ENCODE measurements at places on chromosomes 5 and 9.

GRCh38 chr5:111774525-111774924, 17.5 kb upstream of the NREP start:
- DNase-seq = no peak

GRCh38 chr9:133470988-133471387, 7.9 kb downstream of the SLC2A6 start:
- DNase-seq = no peak

DNA sequence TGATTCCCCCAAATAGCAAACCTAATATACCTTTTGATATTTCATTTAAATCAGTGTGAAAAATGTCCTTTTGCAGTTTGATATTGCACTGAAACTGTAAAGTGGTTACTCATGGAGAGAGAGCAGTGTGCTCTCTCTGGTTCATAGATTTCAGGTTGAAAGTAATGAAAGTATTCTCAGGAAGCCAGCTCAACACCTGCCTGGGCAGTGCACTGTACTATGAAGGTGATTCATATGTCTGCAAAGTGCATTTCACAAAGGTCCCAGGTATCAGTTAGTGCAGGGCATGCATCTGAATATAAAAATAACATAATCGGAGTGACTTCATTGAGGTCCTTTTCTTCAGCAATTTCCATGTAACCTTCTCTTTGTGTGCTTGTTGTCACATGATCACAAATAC, 274.3 kb downstream of the CDH18 start:
- no peak for DNase-seq

DNA sequence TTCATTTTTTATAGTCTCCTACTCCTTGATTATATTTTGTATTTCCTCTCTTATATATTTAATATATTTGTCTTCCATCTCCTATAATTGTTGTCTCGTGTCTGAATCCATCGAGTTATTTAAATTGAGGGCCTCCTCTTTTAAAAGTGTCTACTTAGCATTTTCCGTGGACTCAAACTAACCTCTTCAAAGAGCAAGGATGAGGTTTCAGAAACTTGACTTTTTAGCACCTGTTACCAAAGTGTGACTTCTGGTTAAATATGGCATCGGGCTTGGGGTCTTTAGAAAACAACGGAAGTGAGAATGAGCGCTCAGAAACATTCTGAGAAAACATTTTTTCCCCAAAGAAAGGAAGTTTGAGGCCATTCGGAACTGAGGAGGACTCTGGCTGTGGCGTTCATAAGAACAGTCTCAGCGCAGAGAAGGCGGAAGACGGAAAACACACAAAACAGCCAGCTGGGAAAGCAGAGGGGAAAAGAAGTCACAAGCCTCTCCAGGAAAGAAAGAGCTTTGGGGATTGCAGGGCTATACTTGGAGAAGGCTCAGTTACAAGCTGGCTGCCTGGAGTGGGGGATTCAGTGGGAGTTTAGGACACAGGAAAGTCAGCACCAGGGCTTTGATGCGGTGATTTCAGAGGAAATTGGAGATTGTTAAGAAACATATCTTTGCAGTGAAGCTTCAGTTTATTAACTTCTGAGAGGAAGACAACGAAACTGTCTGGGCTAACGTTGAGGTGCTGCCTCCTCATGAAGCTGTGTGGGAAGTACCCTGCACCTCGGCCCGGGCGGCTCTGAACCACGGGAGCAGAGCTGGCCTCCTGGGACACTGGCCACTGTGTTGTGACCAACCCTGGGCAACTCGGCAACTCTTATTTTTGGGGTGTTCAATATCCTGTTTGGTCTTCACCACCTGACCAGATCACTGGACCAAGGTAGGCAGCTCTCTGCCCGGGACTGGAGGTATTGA, 25.1 kb upstream of the IRX2 start:
- no peak for DNase-seq

DNA sequence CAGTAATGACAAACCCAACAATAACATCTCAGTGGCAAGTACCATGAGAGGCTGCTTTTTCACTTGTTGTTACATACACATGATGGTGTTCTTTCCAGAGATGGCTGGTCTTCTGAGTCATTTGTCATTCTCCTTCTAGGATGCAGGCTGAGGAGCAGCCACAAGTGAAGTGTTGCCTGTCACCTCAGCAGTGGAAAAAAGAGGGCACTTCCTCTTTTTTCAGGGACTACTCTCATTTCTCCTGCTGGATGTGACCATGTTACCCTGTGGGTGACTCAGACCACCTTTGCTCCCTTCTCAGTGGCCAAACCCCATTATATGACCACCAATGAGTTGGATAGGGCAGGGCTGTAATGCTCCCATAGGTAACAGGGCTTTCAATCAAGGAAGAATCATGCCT, 587.0 kb upstream of the ADAMTS16 start:
- no peak for DNase-seq

DNA sequence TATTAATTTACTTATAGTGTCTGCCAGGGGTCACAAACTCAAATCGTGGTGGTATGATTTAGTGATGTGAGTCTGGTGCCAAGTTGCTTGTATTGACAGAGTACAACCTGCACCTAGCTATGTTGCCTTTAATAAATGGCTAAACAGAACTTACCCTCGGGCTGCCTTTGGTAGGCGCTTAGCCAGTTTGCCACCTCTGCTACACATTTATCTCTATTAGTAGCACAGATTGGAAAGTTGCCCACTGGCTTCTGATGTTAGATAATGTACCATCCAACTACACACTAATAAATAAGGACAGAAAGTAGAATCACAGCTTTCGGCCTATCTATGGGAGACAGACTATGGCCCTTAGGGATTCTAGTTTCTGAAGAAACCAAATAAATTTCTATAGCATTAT, 368.4 kb downstream of the MAN2A1 start:
- DNase-seq = no peak

DNA sequence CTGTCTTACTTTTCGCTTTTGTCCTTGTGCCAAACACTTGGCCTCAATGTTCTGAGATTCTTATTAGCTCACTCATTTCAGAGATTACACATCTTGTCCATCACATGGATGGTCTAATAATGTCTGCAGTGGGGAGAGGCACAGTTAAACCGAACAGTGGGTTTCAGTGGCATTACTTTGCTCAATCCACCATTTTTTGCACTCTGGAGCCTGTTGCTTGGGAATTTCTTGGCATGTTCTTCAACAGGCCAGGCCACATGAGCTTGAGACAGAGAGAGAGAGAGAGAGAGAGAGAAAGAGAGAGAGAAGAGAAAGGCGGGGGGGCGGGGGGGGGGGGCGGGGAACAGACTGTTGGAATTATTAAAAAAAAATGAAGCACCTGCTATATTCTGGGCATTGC, 1327.8 kb upstream of the WWC1 start:
- DNase-seq = no peak

DNA sequence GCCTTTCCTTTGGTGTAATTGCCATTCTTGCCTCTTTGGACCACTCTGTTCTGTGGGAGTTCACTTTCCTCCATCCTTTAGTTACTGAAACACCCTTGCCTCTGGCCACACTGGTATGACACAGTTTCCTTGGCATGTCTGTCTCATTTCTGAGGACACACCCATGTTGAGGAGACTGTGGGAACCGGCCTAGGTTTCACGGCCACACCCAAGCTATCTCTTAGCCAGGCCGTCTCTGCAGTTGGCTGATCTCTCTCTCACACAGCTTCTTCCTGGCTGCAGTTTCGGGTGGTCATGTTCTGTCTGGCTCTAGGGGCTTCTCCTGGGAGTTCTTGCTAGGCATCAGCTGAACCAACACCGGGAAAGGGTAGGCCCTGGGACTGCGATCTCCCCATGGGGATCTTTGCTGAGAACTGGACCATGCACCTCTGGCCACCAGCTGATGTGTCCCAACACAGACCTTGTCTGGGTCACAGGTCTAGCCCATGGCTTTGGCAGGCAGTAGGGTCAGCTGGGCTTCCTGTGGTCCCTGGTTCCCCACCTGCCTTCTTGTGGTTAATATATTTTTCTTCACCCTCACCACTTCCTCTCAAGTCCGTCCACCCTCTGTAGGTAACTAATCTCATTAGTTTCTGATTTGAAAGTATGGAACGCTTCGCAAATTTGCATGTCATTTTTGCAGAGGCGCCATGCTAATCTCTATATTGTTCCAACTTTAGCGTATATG, 24.9 kb downstream of the ARHGEF37 start:
- DNase-seq = no peak

DNA sequence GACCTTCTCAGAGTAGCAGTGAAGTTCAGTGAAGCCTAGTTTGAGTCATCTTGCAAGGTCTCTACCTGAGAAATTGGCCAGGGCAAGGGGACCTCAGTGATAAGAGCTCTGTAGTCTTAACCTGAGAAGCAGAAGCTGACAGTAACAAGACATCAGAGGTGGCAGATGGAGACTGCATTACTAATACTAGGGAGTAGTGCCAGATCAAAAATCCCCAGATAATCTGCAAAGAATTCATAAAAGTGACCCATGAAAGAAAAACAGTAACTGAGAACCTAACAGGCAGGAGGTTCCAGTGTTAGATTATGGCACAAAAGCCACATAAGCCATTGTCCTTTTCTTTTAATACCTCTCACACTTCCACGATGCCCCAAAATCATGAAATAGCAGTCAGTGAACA, 175.5 kb downstream of the MUSK start:
- no peak for DNase-seq

DNA sequence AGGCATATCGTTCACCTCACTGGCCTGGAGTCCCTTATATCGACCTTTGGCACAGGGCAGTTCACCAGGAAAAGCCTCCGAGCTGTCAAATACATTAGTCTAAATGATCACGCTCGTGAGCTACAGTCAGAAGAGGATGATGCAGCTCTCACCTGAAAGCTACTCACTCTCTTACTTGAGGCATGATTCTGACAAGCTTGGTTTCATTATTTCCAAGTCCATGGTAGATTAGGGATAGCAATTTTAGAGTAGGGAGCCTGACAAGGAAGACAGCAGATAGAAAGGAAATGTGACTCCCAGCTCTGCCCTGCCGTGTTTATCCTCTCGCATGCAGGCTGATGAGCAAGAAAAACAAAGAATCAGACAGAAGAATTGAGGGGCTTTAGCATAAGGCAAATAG, 98.0 kb upstream of the MAP1B start:
- no peak for DNase-seq

DNA sequence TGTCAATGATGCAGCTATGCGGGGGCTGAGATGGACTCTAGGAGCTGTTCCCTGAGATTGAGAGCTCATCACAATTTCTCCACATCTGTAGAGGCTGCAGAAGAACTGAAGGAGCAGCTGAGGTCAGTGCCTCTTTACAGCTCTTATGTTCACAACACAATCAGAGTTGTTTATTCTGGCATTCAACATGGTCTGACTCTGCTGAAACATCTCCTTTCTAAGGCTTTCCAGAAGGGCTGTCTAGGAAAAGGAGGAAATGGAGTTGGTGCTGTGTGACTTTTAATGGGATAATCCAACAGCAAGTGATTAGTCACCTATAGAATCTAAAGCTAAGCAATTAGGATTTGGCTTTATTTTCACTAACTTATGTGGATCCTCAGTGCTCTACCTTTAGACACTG, 6.0 kb downstream of the POU5F2 start:
- DNase-seq = no peak

DNA sequence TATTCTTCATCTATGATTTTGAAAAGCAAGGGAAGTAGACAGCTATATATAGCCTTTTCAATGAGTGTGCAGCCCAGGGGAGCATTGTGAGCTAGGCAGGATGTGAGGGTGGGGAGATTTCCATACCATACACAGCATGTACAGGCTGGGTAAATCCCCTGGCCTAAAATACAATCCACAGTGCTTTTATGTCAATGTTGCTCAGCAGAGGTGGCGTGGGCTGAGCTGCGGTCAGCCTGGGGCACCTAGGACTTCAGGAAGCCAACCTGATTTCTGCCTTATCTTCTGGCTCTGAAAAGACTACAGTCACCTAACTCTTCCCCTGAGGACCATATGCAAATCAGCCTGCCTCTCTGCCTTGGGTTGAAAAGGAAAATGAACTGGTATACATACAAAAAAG, 6.3 kb upstream of the GARIN3 start:
- DNase-seq = no peak

- DNase-seq = no peak
Observed at GRCh38 chr9:5492965-5493678, 17.2 kb upstream of the PDCD1LG2 start.

- DNase-seq = no peak
Observed at GRCh38 chr5:96780626-96781025, 27.1 kb downstream of the ERAP1 start.

- no peak for DNase-seq
Observed at GRCh38 chr5:174559141-174559540, 165.2 kb upstream of the MSX2 start.

- no peak for DNase-seq
Observed at GRCh38 chr5:132526974-132527564, 16.3 kb downstream of the IL5 start.

GRCh38 chr5:31106278-31106677, 87.2 kb upstream of the CDH6 start:
- peak; percentile 63 for DNase-seq

DNA sequence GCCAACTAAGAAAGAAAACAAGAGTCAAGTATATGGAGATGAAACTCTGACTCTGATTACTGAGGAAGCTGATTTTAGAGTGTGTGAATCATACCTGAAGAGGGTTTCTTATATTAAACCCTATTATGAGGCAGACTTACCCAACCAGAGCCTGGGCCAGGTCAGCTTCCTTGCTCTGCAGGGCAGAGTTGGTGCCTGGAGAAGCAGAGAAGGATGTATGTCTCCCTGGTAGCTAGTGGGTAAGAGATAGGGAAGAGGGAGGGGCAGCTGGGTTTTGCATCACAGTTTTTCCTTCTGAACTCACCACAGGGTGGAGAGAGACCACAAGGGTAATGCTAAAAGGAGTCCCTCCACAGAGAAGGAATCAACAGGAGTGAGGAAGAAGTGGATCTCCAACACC, 104.1 kb downstream of the CMYA5 start:
- no peak for DNase-seq

DNA sequence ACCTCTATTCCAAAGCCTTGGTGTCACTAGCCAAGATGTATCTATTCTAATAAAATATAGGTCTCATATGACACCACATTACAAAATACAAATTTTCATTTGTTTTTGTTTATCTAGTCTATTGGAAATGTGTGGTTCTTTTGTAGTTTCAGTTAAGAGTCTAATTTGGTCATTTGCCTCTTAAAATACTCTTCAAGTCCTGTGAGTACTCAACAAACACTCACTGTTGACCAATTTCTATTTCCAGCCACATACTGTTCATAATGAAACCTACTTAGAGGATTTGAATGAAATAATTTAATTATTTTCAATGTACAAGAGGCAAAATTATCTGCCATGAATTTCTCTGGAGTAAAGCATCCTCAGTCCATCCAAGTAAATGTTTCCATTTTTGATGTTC, 40.6 kb downstream of the SLC1A3 start:
- no peak for DNase-seq

DNA sequence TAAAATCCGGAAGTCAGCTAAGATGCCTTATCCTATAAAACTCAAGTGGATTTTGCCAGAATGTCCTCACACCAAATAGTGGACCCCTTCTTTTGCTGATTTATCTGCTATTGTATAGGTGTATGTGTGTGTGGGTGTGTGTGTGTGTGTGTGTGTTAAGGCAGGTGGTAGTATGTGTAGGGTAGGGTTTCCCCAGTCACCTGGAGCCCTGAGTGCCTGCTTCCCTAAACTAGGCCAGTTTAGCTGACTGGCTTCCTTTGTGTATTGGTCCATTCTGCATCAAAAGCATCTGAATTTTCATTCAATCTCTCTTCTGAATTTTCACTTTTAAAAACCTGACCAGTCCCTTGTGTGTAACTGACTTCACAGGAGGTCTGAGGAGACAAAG, 42.2 kb upstream of the LCP2 start:
- DNase-seq = no peak

Data from epithelial cell of proximal tubule (primary cell).